Naive B cell (primary cell): ENCODE measurements at places on chromosomes 5 and 9. TPM values are rescaled to one million over a fixed set of nuclear protein-coding genes. Genes with fewer than 3 reads are reported as not detected.

Gene AJM1
- 0.08 TPM for polyA plus RNA-seq

Gene LARP1
- 10.7 TPM for polyA plus RNA-seq

Gene TAS2R1
- not detected for polyA plus RNA-seq

Gene RASGRF2
- polyA plus RNA-seq: not detected

Gene IL6ST
- polyA plus RNA-seq: 8.5 TPM

Gene GPR21
- polyA plus RNA-seq: not detected

Gene TMEM171
- polyA plus RNA-seq: not detected

Gene NXNL2
- not detected for polyA plus RNA-seq

Gene IFNA21
- not detected for polyA plus RNA-seq

Gene FAM163B
- polyA plus RNA-seq: not detected
